Kidney capillary endothelial cell (primary cell): ENCODE measurements at places on chromosomes 16 and 17.

DNA sequence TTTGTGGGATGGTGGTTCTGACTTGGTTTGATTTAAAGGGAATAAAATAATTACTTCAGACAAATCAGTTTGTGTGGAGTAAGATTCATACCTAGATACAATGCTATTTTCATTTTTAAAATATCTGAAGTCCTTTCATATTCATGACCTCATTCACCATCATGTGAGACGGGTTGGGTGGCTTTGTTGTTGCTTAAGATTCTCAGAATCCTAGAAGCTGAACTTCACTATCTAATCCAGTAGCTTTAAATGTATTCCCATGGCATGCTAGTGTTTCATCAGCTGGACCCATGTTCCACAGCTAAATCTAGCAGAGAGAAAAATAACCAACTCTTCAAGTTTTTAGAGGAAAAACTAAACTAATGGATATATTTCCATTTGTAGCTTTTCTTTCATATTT is 2.7 kb upstream of the AMFR start:
- no peak for DNase-seq

- no peak for DNase-seq
Observed at GRCh38 chr16:17313793-17314547, 156.8 kb downstream of the XYLT1 start.

- DNase-seq = no peak
Observed at GRCh38 chr17:17093764-17094163, 51.5 kb downstream of the MPRIP start.

DNA sequence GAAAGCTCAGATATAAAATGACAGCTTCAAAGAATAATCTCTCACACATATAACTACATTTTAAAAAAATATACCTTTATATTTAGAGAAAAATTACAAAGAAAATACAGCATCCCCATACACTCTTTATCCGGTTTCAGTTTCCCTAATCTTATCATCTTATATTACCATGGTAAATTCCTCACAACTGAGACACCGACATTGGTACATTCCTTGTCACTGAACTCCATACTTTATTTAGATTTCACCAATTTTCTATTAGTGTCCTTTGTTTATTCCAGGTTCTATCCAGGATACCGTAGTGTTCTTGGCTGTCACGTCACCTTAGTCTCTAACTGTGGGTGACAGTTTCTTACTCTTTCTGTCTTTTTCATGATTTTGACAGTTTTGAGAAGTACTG is 22.0 kb upstream of the ABCA10 start:
- DNase-seq = no peak

GRCh38 chr16:65281586-65281985 is 159.7 kb upstream of the CDH11 start:
- DNase-seq = no peak

GRCh38 chr16:69225121-69225520 is 38.2 kb downstream of the SNTB2 start:
- peak; percentile 81 for DNase-seq

GRCh38 chr16:48295488-48296281 is 48.3 kb upstream of the ABCC11 start:
- no peak for DNase-seq
